ENCODE measurements at places on chromosomes 5 and 9.

DNA sequence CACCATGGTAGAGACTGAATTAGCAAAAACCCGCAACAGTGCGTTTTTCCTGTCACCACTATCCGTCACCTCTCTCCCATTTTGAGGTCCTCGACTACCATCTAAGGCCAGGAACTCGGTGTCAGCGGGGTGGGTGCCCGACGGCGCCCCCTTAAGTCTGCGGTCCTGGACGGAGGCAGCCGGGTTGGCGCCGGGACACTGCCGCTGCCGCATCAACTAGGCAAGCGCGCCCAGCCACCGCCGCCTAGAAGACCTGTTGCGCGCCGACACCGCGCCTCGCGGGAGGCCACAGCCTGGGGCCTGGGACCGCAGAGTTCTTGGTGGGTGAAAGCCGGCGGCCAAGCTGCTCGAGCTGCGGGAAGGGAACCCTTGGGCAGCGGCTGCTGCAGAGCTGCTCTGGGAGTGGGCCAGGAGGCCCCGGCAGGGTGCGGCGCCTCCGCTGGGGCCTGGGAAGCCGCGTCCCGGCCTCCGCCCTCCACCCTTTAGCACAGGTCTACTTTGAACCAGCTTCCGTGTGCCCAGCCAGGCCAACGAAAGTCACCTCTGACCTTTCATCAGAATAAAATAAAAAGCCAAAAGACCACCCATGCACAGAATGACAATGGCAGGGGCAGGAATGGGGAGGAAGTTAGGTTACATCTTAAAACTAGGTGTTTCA is 3.5 kb downstream of the FOXB2 start:
- DNase-seq: no peak

DNA sequence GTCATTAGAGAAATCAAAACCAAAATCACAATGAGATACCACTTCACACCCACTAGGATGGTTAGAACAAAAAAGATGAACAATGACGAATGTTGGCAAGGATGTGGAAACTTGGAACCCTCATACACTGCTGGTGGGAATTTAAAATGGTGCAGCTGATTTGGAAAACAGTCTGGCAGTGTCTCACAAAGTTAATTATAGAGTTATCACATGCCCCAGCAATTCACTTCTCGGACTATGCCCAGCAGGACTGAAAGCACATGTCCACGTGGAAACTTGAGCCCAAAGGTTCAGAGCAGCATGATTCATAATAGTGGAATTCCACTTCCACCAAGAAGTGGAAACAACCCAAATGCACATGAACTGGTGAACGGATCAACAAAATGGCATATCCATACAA is 85.0 kb upstream of the HRH2 start:
- DNase-seq: no peak

DNA sequence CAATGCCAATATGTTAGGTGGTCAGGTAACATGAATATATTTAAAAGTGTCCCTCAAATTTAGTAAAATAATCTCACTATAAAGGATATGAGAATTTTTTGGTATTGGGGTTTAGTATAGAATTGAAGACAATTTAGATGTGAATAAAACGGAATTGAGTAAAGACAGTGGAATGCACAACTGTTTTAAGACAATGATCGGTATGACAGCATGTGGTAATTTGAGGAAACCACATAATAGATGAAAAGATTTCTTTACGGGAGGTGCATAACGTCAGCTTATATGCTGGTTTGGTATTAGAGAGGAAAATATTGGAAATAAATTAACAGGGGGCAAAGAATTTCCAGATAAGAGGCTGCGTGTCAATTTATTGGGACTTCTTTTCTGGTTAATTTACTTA is 1043.2 kb downstream of the CDH18 start:
- no peak for DNase-seq

- no peak for DNase-seq
These were observed 499.7 kb downstream of the SLCO4C1 start for GRCh38 chr5:101796427-101796826.

GRCh38 chr9:92671323-92671722 is 1.4 kb upstream of the IPPK start:
- no peak for DNase-seq

All from stimulated activated CD8-positive, alpha-beta memory T cell treated with anti-CD3 and anti-CD28 coated beads, Interleukin-2, amount 100 ng/mL, for 1 hour (primary cell).